Sigmoid colon (tissue), 7 donors: ENCODE measurements at places on chromosomes 16 and 17. TPM values are rescaled to one million over a fixed set of nuclear protein-coding genes. Genes with fewer than 3 reads are reported as not detected.

KRT40 gene
- total RNA-seq: not detected

FNDC8 gene
- not detected for total RNA-seq

CFAP52 gene
- total RNA-seq: not detected

EVI2A gene
- total RNA-seq: 7.1 TPM

GAA gene
- total RNA-seq: 41.1 TPM

EME1 gene
- not detected for total RNA-seq

DNA sequence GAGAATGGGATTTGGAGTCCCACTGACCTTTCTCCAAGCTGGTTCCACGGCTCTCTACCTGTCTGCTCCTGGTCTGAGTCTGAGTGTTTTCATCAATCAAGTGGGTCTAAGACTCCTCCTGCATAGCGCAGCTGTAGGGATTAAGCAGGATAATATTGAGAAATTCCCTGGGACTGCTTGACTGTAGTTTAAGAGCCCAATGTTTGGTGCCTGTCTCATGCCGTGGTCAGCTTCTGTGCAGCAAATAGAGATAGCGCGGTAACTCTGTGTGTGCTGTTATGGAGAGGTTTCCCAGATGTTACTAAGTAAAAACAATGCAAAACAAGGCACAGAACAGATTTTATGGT, 21.4 kb downstream of the RPTOR start:
- no peaks in the 10 kb centered on the region for H3K4me1 ChIP-seq
- no peak overlapping the region for H3K4me3 ChIP-seq
- DNase-seq: no peak
- H3K27ac ChIP-seq: no peak overlapping the region
- H3K36me3 ChIP-seq: no peaks in the 10 kb centered on the region
- no peaks in the 10 kb centered on the region for H3K27me3 ChIP-seq

DNA sequence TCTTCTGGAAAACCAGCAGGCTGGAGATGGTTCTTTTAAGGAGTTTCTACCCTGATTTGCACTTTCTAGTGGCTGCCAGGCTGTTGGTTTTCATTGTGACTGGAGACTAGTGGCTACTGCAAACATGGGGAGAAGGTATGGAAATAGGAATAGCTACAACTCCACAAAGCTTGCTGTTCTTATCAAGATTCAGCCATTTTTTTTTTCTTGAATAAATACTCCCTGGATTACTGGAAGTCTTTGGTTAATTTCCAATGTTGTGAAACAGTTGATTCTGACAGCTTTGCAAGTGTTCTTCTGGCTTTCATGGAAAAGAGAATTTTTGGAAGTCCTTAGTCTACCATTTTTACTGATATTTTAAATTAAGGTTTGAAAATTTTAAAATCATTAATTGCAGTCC, 277.7 kb downstream of the HS3ST3A1 start:
- H3K27ac ChIP-seq: no peak overlapping the region
- H3K4me3 ChIP-seq: no peak overlapping the region
- no peaks in the 10 kb centered on the region for H3K36me3 ChIP-seq
- no peaks in the 10 kb centered on the region for H3K27me3 ChIP-seq

GRCh38 chr17:39099663-39100286, 51.7 kb downstream of the PLXDC1 start:
- DNase-seq: peak; percentile 89
- no peaks in the 10 kb centered on the region for H3K27me3 ChIP-seq
- H3K36me3 ChIP-seq: no peaks in the 10 kb centered on the region
- H3K4me3 ChIP-seq: no peak overlapping the region
- H3K27ac ChIP-seq: peak overlapping the region; percentile 65

DNA sequence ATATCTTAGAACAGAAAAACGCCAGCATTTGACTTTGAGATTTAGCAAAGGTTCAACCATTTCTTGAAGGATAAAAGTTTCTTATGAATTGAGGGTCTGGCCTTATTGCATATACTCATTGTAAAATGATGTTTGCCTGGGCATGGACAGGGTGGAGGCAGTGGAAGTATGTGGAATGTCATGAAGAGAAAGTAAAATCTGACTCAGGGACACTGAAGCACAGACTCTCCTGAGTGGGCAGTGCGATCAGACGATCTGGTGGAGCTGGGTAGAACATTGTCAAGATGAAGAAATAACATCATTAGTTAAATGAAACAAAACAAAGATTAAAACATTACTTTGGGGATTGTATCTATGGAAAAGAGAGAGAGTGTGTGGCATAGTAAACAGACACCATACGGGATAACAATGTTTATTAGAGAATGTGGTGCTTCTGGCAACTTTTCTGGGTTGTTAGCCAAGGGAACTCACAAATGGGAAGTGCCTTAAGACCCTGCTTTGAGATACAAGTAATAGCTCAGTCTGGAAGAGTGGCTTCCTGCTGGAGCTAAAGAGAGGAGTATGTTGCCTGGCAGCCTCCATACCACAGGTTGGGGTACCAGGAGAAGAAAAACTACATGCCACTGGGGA, 4.4 kb downstream of the MAP3K3 start:
- H3K4me1 ChIP-seq: peaks cover 54% of the 10 kb centered on the region
- peaks cover 7% of the 10 kb centered on the region for H3K36me3 ChIP-seq
- peak overlapping the region; percentile 10 for H3K27ac ChIP-seq
- H3K4me3 ChIP-seq: no peak overlapping the region
- no peak for DNase-seq
- H3K27me3 ChIP-seq: no peaks in the 10 kb centered on the region

DNA sequence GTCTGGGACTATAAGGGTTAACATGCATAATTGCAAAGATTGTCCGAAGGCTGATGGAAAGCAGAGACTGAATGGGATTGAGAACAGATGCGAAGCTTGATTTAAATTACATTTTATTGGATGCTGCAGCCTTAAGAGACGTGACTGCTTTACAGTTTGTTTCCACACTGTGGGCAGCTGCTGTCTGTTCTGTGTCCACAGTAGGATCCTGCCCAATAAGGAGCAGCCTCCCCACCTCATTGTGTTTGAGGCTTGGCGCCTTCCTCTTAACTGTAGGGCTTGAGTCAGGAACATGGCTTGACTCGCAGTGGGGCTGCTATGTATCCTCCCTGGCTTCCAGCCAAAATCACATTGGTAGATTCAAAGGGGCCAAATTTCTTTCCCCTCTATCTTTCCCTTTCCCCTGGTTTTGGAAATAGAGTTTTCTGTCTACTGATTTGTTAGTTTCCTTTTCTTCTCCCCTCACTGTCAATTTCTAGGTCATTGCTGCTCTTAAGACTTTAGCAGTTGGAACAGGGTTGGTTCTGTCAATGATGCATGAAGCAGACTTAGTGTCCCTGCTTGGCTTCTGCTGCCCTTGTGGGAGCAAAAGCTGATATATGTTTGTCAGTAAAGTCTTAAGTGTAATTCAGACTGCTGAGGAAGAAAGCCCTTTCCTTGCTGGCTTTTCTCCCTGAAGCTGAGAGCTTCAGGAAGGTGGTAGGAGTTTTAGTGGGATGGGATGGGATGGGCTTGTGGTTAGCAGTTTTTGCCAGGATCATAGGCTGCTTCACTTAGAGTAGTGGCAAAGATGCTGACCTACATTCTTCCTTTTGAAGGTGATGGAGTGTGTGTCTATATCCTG, 5.0 kb upstream of the RARA start:
- H3K4me3 ChIP-seq: no peak overlapping the region
- H3K27ac ChIP-seq: peak overlapping the region; percentile 85
- no peaks in the 10 kb centered on the region for H3K36me3 ChIP-seq
- no peaks in the 10 kb centered on the region for H3K27me3 ChIP-seq
- peaks cover 64% of the 10 kb centered on the region for H3K4me1 ChIP-seq

DNA sequence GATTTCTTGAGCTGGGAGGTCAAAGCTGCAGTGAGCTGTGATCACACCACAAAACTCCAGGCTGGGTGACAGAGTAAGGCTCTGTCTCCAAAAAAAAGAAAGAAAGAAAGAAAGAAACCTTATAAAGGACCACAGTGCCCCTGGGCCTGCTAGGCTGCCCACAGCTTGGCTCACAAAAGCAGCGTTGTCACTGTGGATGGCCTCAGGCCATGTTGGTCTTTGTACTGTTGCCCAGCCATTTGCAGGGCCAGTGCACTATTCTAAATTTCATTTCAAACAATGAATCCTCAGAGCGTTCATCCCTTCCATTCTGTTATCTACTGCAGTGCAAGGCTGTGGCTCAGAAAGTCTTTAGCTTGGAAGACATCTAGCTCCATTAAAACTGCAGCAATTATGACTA, 208.4 kb downstream of the SLC39A11 start:
- no peaks in the 10 kb centered on the region for H3K27me3 ChIP-seq
- no peak for DNase-seq
- H3K36me3 ChIP-seq: no peaks in the 10 kb centered on the region
- H3K4me3 ChIP-seq: no peak overlapping the region
- no peak overlapping the region for H3K27ac ChIP-seq

GRCh38 chr16:89706518-89707260, 5.2 kb upstream of the SPATA2L start:
- peaks cover 18% of the 10 kb centered on the region for H3K27me3 ChIP-seq
- no peak overlapping the region for H3K27ac ChIP-seq
- no peak overlapping the region for H3K4me3 ChIP-seq

DNA sequence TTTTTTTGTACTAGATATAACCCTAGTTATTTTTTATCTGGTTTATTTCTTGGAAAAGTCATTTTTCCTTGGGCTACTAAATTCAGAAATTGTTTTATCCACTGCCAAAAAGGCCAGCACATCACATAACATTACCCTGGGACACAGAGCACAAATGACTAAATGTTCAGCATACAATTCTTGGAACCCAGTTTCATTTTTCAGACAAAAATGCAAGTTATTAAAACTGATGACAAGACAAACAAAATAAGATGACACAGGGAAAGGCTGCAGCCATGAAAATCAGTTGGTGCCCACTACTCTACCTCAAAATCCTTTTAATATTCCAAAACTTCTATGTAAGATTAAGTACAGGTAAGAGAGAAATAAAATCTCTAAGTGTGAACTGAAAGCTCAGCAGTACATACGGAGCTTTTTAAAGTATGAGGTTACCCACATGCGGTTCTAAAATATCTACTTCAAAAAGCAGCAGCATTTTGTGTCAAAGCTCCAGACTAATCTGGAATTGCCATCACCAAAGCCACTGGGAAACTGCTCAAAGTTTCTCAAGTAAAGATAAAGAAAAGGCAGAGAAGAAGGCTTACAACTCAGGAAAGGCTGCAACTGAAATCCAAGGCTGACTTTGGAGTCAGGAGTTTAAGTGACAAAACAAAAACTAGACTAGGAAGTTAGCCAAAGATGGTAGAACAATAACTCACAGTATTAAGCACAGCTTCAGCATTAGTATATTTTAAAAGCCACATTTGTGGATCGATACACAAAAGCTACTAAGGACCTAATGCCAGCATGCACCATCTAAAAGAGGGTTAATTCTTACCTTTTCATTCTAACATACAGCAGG, 41.4 kb downstream of the AP1G1 start:
- H3K27ac ChIP-seq: no peak overlapping the region
- peaks cover 16% of the 10 kb centered on the region for H3K4me1 ChIP-seq
- no peak for DNase-seq
- H3K27me3 ChIP-seq: no peaks in the 10 kb centered on the region
- no peak overlapping the region for H3K4me3 ChIP-seq

- DNase-seq: no peak
- H3K36me3 ChIP-seq: no peaks in the 10 kb centered on the region
- H3K4me1 ChIP-seq: peaks cover 8% of the 10 kb centered on the region
- no peak overlapping the region for H3K27ac ChIP-seq
Observed at GRCh38 chr17:60416368-60416925, 5.8 kb upstream of the CHCT1 start.

GRCh38 chr16:89574681-89575246, 794 bp upstream of the CPNE7 start:
- DNase-seq: no peak
- peaks cover 21% of the 10 kb centered on the region for H3K4me1 ChIP-seq
- no peak overlapping the region for H3K4me3 ChIP-seq
- H3K27ac ChIP-seq: no peak overlapping the region
- H3K27me3 ChIP-seq: peaks cover 30% of the 10 kb centered on the region

- H3K27ac ChIP-seq: no peak overlapping the region
- DNase-seq: no peak
- H3K4me1 ChIP-seq: no peaks in the 10 kb centered on the region
- no peaks in the 10 kb centered on the region for H3K27me3 ChIP-seq
- H3K4me3 ChIP-seq: no peak overlapping the region
Observed at GRCh38 chr16:450385-450784, 24.9 kb downstream of the RAB11FIP3 start.

DNA sequence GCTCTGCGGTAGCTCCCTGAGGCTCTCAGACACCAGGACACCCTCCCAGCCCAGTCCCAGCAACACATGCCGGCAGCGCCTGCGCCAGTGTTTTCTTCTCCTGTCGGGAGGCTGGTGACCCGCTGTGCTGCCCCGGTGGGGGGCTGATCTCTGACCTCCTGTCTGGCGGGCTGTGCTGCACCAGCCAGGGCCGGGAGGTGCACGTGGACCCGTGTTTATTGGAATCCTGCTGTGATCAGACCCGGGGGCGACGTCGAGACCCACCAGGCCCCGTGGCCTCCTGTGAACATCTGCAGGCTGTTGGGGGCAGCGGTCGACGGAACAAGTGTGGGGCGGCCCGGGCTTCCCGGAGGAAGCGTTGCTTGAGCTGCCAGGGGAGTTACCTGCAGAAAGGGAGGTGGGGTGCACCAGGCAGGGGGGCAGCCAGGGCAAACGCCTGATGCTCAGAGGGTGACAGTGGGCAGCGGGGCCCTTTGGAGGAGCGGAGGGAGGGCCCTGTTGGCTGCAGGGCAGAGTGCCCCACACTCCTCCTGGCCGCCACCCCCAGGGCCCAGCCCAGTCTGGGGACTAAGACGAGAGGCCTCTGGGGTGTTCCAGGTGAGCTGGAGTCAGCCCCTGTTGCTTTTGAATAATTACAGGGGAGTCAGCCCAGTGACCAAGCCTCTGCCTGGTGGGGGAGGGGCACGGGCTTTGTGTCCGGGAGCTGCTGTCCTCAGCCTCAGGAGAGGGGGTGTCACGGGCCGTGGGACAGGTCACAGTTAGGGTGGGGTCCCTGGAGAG, 2.3 kb upstream of the SSTR5 start:
- H3K27ac ChIP-seq: no peak overlapping the region
- H3K27me3 ChIP-seq: peaks cover 95% of the 10 kb centered on the region
- no peak overlapping the region for H3K4me3 ChIP-seq
- no peaks in the 10 kb centered on the region for H3K36me3 ChIP-seq
- no peak for DNase-seq

DNA sequence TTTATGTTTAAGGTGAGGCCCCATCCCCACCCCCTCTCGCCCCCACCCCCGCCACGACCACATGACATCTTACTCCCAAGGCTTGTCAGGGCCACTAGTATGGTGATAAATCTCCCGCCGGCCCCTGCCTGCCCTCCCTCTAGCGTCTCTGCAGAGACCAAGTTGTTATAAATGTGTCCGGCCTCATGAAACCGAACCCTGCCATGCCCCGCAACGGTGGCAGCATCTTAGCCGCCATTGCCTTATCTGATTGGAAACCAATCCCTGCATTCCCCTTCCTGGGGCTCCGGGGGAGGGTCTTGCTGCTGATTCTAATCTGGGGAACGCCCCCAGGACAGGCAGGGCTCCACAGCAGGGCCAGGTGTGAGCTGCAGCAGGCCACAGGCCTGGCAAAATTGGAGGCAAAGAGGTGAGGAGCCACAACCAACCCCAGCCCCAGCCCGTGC, 352.4 kb downstream of the C16orf95 start:
- H3K27ac ChIP-seq: no peak overlapping the region
- H3K36me3 ChIP-seq: no peaks in the 10 kb centered on the region
- H3K4me1 ChIP-seq: no peaks in the 10 kb centered on the region
- DNase-seq: no peak
- H3K27me3 ChIP-seq: peaks cover 44% of the 10 kb centered on the region

GRCh38 chr17:29151567-29151966, 28.6 kb downstream of the MYO18A start:
- H3K36me3 ChIP-seq: no peaks in the 10 kb centered on the region
- no peak overlapping the region for H3K4me3 ChIP-seq

GRCh38 chr16:31699601-31700000, 171.9 kb downstream of the AHSP start:
- DNase-seq: no peak
- no peak overlapping the region for H3K27ac ChIP-seq
- H3K4me1 ChIP-seq: peaks cover 6% of the 10 kb centered on the region
- H3K4me3 ChIP-seq: no peak overlapping the region
- H3K36me3 ChIP-seq: no peaks in the 10 kb centered on the region
- no peaks in the 10 kb centered on the region for H3K27me3 ChIP-seq
